ENCODE measurements at places on chromosomes 11 and 22. TPM values are rescaled to one million over a fixed set of nuclear protein-coding genes. Genes with fewer than 3 reads are reported as not detected.

DNA sequence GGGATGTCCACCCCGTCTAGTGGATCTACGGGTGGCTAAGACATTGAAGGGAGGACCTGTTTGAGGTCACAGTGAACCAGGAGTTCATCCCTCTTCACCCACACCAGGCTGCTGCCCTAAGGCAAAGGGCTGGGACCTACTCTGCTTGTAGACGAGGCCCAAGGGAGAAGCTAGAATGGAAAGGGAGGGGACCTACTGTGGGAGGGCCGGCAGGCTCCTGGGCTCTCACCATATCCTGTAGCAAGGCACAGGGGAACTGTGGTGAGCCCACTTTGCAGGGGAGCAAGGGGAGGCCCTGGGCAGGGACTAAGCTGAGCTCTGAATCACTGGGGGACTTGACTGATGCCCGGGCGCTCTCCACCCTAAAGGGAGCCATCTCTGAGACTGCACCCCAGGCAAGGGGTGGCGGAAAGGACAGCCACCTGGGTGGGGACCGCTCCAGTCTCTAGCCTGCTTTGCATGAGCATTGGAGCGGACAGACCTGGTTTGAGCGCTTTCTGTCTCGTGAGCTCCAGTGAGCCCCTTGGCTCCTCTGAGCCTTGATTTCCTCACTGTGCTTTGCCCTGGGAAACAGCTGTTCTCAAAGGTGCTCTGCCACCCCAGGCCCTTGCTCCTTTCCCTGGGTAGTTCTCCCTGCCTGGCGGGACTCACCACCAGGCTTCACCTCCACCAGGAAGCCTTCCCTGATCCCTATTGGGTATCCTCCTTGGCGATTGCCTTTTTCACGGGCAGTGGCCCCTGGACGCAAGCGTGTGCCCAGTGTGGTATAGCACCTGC is 24.2 kb downstream of the PARVG start:
- DNase-seq, result no peak

DNA sequence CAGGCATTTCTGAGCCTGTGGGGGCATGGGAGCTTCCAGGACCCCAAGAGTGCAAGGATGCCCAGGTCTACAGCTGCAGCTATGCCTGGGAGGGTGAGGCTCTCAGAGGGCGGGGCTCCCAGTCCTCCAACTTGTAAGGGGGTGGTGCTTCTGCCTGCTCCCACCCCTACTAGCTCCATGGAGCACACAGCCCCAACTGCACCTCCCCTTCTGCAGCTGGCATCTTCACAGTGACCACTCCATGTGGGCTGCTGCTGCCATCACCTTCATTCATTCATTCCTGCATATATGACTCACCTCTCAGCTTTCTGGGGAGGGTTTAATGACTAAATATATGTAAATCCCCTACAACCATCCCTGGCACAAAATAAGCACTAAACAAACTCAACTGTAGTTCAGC is 43.8 kb downstream of the CHST1 start:
- no peak for DNase-seq

DNA sequence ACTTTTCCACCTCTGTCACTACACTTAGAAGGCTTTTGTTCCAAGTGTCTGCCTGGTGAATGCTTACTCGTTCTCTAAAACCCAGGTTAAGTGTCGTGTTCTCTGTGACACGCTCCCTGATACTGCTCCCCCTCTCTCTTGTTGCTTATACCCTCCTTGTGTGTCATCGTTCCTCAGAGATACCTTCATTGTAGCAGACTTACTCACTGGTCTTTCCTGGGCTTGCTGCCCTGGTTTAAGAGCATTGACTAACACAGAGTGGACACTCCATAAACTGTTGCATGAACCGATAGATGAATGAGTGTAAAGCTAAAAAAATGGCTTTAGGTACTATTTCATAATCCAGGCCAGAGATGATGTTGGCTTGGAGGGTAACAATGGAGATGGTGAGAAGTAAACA is 171.3 kb downstream of the GRIK4 start:
- DNase-seq, result no peak

DNA sequence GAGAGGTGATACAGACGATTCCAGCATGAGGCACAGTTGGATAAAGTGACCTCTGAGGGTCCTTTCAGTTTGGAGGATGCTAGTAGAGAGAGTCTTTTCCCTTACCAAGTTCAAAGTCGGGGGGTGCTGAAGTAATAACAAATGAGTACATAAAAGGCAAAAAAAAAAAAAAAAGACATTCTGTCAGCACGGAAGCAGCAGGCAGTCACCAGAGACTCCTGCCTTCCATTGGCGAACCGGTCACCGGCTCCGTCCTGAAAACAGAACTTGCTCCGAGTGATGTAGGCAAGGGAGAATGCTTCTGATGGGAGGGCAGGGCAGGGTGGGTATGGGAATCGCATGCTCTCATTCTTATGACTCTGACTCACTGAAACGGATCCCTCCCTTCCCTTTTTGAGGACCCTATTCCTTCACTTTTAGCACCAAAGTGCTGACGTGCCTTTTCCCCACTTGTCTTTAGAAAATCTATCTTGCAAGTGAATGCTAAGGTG is 65.9 kb downstream of the PRR5L start:
- DNase-seq, result no peak

GRCh38 chr11:3905080-3905953 is 49.9 kb downstream of the STIM1 start:
- DNase-seq, result no peak

DNA sequence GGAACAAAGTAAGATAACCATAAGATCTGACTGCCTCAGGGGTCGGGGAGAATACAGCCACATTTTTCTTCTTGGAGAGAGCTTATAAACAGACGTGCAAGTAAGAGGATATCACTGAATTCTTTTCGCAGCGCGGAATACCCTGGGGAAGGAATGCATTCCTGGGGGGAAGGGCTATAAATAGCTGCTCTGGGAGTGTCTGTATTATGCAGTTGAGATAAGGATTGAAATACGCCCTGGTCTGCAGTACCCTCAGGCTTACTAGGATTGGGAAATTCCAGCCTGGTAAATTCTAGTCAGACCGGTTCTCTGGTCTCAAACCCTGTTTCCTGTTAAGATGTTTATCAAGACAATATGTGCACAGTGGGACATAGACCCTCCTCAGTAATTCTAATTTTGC is 1491.7 kb upstream of the RAG2 start:
- no peak for DNase-seq

POGLUT3 gene
- 33.8 TPM for polyA plus RNA-seq

GGTLC2 gene
- polyA plus RNA-seq, result not detected

GRCh38 chr11:11366793-11367192 is 13.7 kb upstream of the CSNK2A3 start:
- no peak for DNase-seq

GRCh38 chr11:59179121-59179520 is 7.2 kb downstream of the DTX4 start:
- no peak for DNase-seq

DNA sequence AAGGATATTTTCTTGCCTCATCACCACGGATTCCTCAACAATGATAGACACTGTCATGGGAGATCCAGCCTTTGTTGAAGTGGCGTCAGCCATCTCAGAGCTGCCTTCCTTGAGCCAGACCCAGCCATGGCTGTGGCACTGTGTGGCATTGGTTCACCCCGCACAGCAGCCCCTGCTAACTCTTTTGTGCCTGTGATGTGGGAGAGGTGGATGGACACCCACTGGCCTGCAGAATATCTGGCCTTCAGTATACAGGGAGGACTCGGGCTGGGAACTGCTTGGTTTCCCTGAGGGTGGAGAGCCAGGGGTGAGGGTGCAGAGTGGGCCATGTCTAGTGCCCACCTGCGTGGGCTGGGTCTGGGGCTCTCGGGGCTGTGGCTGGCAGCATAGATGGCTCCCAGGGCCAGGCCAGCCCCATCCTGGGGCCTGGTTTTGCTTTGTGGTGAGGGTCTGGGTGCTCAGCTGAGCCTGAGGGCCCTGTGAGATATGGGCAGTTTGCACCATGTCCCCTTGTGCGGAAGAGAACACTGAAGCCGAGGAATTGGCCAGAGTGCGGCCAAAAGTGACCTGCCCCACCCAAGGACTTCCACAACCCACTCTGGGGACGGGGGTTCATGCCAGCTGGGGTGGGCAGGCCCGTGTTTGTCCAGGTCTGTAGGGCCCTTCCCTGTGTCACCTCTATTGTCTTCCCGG is 6.1 kb downstream of the CLDN5 start:
- DNase-seq, result no peak

GRCh38 chr11:109698237-109698636 is 276.2 kb downstream of the C11orf87 start:
- DNase-seq, result no peak

- DNase-seq, result no peak
These were observed 9.8 kb downstream of the IL17REL start for GRCh38 chr22:50002791-50003190.

DNA sequence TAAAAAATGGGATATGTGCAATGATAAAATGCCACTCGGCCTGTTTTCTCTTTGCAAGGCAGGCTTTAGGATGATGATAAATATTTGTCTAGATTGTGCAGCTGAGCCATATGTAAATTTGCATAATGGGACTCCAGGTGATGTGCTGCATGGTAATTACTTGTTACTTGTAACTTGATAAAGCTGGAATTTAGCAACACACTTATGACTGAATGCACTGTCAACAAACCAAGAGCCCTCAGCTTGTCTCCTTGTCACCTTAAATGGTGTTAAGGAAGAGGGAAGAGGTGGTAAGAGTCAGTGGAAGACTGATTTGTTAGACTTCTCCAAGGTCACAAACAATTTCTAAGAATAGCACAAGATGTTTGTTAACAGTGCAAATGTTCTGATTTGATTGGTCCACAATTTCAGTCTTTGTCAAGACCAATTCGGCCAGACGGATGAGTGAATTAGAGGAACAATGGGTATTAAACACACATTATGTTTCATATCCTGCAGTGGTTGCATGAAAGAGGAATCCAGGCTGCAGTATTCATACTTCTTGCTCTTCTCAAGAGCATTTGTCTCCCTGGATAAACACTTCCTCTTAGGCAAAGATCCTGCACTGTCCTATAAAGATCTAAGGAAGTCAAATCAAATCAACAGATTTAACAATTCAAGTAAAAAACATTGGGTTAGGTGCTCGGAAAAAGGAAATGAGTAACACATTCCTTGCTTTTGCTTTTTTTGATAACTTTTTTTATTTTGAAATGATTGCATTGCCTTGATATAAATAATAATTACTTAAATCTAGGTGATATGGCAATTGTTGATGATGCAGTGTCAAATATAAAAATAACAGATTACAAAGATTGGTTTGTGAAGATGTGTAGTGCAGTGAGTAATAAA is 448.3 kb upstream of the DDI1 start:
- DNase-seq, result no peak

OR10D3 gene
- not detected for polyA plus RNA-seq

- no peak for DNase-seq
These were observed 552.8 kb upstream of the LRRC4C start for GRCh38 chr11:42012271-42012670.

DNA sequence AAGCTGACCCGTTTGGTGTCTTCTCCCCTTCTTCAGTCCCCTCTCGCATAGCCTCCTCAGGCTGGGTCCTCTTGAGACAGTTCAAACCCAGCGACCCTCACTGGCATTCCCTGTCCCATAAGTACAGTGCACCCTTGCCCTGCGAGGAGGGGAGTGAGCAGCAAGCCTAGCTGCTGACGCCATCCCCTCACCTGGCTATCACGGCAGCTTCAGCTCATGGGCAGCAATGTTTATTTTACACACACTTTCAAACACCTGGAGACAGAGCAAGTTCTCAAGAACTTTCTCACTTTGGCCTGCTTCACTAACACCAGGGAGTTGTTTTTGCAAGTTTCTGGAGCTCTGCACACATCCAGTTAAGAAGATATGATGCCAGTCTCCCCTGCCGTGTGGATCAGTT is 189.6 kb upstream of the E2F8 start:
- no peak for DNase-seq

DNA sequence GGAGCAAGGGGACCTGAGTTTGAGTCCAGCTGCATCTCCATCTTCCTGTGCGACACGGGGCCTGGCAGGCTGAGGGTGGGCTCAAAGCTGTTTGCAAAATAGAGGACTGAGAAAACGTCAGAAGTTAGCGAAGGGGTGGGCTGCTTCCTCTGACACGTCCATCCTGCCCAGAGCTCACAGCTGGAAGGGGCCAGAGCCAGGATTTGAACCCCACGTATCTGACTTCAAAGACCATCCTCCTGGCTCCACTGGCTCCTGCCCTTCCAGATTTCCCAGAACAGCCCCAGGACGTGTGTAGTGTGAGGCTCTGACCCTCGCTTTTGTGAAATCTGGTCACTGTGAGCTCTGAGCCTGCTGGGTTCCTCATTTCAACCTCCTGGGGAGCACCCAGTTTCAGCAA is 56.3 kb downstream of the CD82 start:
- no peak for DNase-seq

DNA sequence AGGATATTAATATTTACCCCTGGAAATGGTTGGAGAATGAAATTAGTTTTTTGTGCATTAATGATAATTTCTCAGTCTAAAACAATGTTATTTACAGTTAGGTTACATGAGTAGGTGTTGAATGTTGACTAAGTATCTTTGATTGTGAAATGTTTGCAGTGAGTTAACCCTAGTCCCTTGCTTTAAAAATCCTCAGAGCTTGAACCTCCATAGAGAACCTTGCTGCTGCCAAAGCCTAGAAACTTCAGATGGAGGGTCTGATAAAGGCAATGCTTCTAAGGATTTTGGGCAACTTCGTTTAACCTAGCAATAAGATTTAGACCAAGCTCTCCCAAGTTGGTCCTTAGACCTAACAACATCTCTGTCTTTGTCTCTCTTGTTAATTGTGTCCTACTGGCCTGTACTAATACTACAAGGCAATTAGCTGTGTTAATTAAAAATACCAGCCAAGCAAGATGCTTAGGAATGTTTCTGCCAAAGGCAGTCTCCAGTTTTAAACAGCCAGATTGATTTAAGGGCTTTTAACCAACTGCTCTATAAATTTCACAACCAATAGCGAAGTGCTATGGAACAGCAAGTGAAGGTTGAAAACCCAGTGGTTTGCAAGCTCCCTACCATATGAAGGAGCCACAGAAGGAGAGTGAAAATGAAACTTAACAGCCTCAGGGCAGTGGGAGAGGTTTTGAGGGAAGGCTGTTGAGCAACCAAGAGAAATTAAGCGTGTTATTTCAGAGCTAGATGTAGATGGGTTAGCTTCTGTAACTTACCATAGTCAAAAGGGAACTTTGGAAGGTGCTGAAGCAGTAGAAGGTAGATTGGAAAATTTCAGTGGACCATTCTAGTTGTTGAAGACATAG is 295.9 kb upstream of the ANO5 start:
- no peak for DNase-seq

- DNase-seq, result no peak
These were observed 17.9 kb downstream of the GNAZ start for GRCh38 chr22:23088199-23088604.

- DNase-seq, result no peak
These were observed 6.9 kb upstream of the CATSPER1 start for GRCh38 chr11:66032957-66033735.
